GM12878 (cell line): ENCODE measurements at places on chromosomes 3 and 15. TPM values are rescaled to one million over a fixed set of nuclear protein-coding genes. Genes with fewer than 3 reads are reported as not detected.

The PBRM1 gene
- 81.2 and 88.9 TPM in 2 replicates for polyA plus RNA-seq

The THPO gene
- not detected in 2 replicates for polyA plus RNA-seq

DNA sequence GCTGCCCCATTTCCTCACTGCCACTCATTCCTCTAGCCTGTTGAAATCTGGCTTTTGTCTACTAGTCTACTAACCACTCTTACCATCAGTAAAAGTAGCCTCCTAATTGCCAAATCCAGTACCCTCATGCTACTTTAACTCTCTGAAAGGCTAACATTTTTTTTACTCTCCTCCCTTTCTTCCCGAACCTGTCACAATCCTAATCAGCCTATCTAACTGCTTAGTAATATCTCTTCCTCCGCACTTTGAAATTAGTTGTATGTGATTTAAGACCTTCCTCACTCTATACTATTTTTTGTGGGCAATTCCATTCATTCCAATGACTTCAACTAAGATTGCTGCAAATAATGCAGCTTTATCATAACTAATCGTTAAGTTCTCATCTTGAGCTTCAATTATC is 3.7 kb downstream of the SENP7 start:
- no peaks in the 10 kb centered on the region for H3K27me3 ChIP-seq
- no peaks in the 10 kb centered on the region for H3K4me1 ChIP-seq
- no peak overlapping the region for H3K27ac ChIP-seq
- no peak for DNase-seq
- H3K4me3 ChIP-seq: no peak overlapping the region
- H3K36me3 ChIP-seq: 0 out of 2 replicates have a peak, but pooled peaks cover 2% of the 10 kb centered on the region

DNA sequence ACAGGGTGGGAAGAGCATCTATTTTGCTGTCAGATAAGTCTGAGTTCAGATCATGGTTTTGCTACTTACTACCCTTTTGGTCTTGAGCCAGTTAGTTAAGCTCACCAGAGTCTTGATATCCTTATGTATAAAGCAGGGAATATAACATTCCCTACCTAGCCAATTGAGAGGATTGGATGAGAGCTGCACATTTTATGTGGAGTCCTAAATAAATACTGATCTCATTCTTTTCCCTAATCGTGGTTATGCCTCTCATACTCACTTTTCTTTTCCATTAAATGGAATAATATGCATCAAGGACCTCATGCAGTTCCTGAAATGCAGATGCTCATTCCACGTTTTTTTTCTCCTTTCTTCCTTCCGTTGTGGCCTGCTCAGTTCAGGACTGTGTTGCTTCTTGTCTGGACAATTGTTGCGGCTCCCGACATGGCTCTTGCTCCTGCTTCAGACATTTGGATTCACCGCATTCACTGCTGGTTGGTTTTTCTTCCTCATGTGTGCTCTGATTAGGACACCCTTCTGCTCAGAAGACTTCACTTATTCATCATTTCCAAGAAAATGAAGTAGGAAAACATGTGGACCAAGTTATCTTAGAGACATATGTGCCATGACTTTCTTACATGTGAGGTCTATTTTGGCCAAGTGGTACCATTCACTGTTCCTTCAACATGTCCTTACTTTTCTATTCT is 90.2 kb downstream of the NFKBIZ start:
- no peak overlapping the region for H3K27ac ChIP-seq
- H3K4me1 ChIP-seq: peaks cover 60% of the 10 kb centered on the region
- H3K27me3 ChIP-seq: no peaks in the 10 kb centered on the region
- H3K4me3 ChIP-seq: no peak overlapping the region
